ENCODE measurements at places on chromosomes 3 and 15.

GRCh38 chr15:73078722-73079121 lies 26.5 kb downstream of the NEO1 start:
- DNase-seq: peak; percentile 28

DNA sequence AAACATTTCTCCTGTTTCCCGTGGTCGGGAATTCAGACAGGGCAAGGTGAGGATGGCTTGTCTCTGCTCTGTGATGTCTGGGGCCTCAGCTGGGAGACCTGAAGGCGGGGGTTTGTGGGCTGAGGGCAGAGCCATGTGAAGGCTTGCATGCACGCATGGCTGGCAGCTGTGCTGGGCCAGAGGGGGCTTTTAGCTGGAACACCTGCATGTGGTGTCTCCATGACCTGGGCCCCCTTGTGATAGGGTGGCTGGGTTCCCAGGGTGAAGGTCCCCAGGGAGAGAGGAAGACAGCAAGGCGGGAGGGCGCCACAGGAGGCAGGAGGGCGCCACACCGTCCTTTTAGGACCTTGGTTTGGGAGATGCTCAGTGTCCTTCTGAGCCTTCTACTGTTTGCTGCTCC lies 101.6 kb upstream of the PRR23E start:
- DNase-seq: no peak

DNA sequence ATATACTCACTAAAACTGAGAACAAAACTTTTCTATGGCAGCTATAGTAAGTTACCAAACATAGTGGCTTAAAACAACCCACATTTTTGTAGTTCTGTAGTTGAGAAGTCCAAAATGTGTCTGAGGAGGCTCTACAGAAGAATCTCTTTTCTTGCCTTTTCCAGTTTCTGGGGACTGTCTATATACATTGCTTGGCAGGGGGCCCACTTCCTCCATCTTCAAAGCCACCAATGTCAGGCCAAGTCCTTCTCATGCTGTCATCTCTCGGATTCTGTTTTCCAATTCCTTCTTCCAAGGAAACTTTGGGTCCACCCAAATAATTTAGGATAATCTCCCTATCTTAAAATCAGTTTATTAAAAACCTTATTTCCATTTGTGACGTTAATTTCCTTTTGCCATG lies 92.7 kb downstream of the DLG1 start:
- DNase-seq: no peak

- no peak for DNase-seq
These were observed 145.2 kb downstream of the SSR3 start for GRCh38 chr3:156409694-156410093.

GRCh38 chr3:119873646-119874045 lies 91.7 kb downstream of the NR1I2 start:
- no peak for DNase-seq

DNA sequence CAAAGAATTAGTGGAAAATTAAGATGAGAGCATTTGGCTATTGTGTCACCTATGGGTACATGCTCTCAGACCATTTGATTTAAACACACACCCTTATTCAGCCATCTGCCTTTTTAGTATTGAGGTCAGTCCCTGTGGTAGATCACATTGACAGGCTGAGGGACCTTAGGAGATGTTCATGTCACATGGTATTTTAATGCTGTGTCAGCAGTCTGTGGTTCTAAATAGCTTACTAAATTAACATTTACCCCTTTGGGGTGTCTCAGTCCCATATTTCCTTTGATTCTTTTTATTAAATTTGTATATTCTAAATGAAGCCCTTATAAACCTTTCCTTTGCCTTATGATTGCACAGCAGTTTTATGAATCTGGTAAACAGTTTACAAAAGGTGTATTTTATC lies 2.3 kb downstream of the RBM5 start:
- no peak for DNase-seq

- no peak for DNase-seq
These were observed 14.2 kb downstream of the CIB1 start for GRCh38 chr15:90219421-90220141.

DNA sequence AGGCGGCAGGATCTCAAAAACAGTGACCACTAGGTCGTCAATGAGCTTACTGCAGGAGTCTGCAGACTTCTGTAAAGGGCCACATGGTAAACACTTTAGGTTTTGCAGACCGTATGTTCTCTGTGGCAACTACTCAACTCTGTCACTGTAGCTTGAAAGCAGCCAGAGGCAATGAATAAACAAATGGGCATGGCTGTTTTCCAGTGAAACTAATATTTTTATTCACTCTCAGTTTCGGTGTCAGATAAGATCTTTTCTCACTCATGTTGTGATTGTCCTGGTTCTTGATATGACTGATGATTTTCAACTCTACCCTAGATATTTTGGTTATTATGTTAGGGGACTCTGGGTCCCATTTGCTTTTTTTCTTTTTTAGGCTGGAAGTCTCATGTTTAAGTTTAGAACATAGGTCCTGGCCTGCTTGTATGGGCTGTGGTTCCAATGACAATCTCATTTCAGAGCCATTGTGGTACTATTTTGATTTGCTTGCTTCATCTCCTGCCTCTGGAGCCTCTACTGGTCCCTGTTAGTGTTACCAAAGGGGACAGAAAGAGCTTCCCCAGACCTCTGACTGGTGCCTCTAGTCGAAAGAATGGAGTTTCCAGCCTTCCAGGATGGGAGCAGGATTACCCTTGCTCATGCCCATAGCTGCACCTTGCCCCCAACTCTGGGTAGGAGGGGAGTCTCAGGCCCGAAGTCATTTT lies 222.0 kb downstream of the STT3B start:
- DNase-seq: no peak

Measured in A549 (cell line).